Activated naive CD8-positive, alpha-beta T cell treated with anti-CD3 and anti-CD28 coated beads for 36 hours (primary cell): ENCODE measurements at places on chromosomes 6 and 20.

DNA sequence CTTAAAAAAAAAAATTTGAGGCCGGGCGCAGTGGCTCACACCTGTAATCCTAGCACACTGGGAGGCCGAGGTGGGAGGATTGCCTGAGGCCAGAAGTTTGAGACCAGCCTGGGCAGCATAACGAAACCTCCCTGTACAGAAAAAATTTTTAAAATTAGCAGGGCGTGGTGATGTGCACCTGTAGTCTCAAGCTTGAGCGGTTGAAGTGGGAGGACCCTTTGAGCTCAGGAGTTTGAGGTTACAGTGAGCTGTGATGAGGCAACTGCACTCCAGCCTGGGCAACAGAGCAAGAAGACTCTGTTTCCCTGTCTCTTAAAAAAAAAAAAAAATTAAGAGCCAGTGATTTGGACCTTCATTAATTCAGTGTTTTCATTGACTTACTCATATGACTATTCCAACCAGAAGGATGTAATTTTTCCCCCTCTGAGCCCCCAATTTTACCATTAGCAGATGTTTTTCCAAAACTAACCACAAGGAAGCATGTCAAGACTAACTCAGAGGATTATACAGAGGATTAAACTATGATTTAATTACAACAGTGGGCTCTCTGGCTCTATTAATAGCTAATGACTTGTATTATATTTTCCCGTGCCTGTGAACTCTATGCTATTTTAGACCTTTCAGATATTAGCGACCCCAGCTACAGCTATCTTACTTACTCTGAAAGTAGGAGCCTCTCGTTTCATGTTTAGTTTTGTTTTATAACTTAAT lies 75.1 kb downstream of the ARID1B start:
- H3K27ac ChIP-seq, result no peak overlapping the region
- peaks cover 6% of the 10 kb centered on the region for H3K36me3 ChIP-seq
- DNase-seq, result no peak
- H3K27me3 ChIP-seq, result no peaks in the 10 kb centered on the region
- H3K4me1 ChIP-seq, result peaks cover 82% of the 10 kb centered on the region

GRCh38 chr6:82862543-82862942 lies 203.1 kb downstream of the UBE3D start:
- no peak overlapping the region for H3K27ac ChIP-seq
- no peak overlapping the region for H3K4me3 ChIP-seq
- no peaks in the 10 kb centered on the region for H3K4me1 ChIP-seq
- no peak for DNase-seq
- H3K36me3 ChIP-seq, result no peaks in the 10 kb centered on the region
- no peaks in the 10 kb centered on the region for H3K27me3 ChIP-seq

- H3K27me3 ChIP-seq, result no peaks in the 10 kb centered on the region
- no peaks in the 10 kb centered on the region for H3K36me3 ChIP-seq
- H3K27ac ChIP-seq, result no peak overlapping the region
These were observed 404.8 kb downstream of the CD109 start for GRCh38 chr6:74100719-74101287.

GRCh38 chr20:45701104-45701503 lies 734 bp upstream of the WFDC13 start:
- H3K4me1 ChIP-seq, result no peaks in the 10 kb centered on the region
- H3K27ac ChIP-seq, result no peak overlapping the region
- peaks cover 2% of the 10 kb centered on the region for H3K36me3 ChIP-seq
- peaks cover 10% of the 10 kb centered on the region for H3K27me3 ChIP-seq

DNA sequence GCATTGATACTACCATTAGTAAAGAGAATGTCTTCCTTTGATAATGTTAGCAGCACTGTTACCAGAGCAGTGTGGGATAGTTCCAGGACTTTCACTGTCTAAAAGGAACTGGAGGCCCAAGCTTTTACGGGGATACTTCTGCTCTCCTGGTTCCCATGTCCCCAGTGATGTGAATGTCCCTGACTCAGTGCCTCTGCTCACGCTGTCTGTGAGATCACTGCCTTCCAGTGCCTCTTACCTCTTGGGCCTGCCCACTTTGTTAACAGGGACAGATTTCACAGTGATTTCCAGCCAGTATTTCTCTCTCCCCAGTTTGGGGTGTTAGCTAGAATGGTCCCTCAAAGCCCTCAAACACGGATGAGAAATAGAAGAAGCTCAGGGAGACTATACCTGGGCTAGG lies 14.4 kb downstream of the PTPRA start:
- peaks cover 65% of the 10 kb centered on the region for H3K4me1 ChIP-seq
- DNase-seq, result no peak
- H3K36me3 ChIP-seq, result peaks cover 29% of the 10 kb centered on the region

DNA sequence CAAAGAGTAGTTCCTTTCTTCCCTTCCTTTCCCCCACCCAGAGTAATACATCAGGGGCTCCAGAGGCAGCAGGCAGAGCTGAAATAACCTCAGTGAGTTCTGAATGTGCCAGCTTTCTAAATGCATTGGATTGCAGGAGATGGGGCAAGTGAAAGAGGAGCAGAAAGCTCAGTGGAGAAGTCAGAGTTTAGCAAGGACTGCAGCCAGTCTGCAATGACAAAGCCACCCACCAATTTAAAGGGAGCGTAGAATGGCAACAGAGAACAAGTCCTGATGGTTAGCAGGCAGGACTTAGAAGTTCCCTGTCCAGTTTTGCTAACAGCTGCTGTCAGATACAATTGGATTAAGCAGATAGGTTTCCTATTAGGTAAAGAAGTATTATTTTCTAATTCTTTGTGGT lies 203.4 kb upstream of the RIN2 start:
- no peaks in the 10 kb centered on the region for H3K4me1 ChIP-seq
- H3K27ac ChIP-seq, result no peak overlapping the region
- no peak for DNase-seq
- H3K4me3 ChIP-seq, result no peak overlapping the region
- H3K36me3 ChIP-seq, result no peaks in the 10 kb centered on the region
- H3K27me3 ChIP-seq, result no peaks in the 10 kb centered on the region

DNA sequence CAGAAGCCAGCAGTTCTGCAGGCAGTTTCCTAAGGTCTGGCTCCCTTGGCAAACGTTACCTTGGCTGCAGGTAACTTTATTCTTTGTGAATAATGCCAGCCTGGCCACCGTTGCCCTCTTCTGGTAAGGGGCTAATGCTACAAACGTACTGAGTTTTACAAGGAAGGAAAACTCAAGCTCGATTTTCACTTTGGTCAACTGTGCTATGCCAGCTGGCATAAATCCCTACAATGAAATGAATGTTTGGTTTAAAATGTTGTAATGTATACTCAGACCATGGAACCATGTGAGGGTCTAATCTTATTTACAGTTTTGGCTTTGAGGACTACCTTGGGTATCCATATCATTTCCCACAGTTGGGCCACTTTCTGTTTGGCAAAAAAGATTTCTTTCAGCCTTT lies 101.4 kb downstream of the SLX4IP start:
- H3K27ac ChIP-seq, result no peak overlapping the region
- H3K4me3 ChIP-seq, result no peak overlapping the region
- DNase-seq, result no peak

DNA sequence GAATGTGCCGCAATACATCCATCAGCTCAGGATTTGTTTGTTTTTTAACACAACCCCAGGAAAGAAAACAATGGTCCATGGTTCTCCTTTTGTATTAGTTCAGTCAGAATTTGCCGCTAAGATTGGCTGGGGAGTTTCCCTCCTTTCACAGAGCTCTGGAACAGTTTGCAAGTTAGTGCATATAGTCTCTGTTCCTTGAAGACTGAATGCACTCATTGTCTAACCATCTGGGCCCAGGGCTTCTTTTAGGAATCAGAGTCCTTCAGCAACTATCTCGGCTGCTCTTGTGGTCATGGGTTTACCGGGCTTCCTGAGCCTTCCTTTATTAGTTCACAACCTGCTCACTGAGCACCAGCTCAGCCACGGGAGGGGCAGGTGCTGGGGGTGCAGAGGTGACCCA lies 121.3 kb downstream of the SLC23A2 start:
- H3K27ac ChIP-seq, result no peak overlapping the region
- H3K36me3 ChIP-seq, result peaks cover 24% of the 10 kb centered on the region
- H3K4me3 ChIP-seq, result no peak overlapping the region
- DNase-seq, result no peak
- H3K4me1 ChIP-seq, result peaks cover 11% of the 10 kb centered on the region

DNA sequence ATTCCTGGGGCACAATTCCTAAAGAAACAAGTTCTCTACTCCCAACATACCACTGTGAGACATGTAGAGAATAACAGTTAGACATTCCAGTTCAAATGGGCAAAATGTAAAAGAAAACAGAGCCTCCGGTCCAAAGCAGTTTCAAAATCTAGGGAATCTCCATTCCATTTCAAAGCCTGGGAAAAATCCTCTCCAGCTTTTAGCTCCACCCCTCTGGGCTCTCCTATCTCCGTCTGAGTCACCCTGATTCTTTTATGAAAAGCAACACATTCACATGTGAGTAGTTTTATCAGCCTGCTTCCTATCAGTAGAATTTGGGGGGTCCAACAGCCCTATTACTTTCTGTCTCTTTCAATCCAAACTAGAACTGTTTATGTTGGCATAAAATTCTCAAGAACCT lies 3.7 kb downstream of the CSNK2A1 start:
- peaks cover 62% of the 10 kb centered on the region for H3K36me3 ChIP-seq
- DNase-seq, result no peak
- H3K4me3 ChIP-seq, result no peak overlapping the region

DNA sequence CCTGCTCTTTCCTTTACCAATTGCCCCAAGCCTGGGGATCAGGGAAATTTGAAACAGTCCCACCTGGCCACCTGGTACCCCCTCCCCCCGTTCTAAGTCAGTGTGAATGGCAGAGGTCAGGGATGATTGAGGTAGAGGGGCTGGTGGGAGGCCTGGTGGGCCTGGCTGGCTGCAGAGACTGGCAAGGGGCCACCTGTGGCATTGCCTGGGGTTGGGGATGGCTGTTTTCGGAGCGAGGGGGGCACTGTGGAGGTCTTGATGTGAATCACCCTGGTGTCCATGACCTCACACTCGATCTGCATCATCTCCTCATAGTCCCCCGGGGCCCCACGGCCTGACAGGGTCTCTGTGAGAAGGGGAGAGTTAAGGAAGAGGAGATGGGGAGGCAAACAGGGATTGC lies 6.5 kb upstream of the TNXB start:
- no peak overlapping the region for H3K27ac ChIP-seq
- no peak overlapping the region for H3K4me3 ChIP-seq
- H3K4me1 ChIP-seq, result peaks cover 3% of the 10 kb centered on the region
- no peaks in the 10 kb centered on the region for H3K27me3 ChIP-seq

- peak overlapping the region; percentile 96 for H3K4me3 ChIP-seq
- H3K4me1 ChIP-seq, result peaks cover 47% of the 10 kb centered on the region
- H3K27ac ChIP-seq, result peak overlapping the region; percentile 99
- DNase-seq, result peak; percentile 67
- peaks cover 24% of the 10 kb centered on the region for H3K27me3 ChIP-seq
These were observed 46.3 kb downstream of the OR2B2 start for GRCh38 chr6:27865850-27866356.

- no peaks in the 10 kb centered on the region for H3K27me3 ChIP-seq
- no peak for DNase-seq
- no peak overlapping the region for H3K27ac ChIP-seq
- peaks cover 13% of the 10 kb centered on the region for H3K4me1 ChIP-seq
- H3K4me3 ChIP-seq, result no peak overlapping the region
- H3K36me3 ChIP-seq, result peaks cover 2% of the 10 kb centered on the region
These were observed 588.0 kb upstream of the ARID1B start for GRCh38 chr6:156189195-156189594.

DNA sequence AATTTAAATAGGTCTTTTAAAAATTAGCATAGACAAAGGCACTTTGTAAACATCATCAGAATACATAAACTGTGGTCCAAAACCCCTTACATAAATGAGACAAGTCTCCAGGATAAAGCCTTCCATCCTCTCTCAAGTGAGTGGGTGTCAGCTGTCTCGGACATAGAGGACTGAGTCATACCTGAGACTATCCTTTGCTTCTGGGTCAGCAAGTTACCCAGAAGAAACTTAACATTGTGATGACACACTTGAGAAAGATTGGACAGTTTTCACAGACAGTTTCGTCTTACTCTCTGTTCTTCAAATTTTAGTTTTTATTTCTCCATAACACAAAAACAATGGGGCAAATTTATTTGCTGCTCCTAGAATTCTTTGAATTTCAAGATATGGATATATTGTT lies 838.0 kb downstream of the DHX35 start:
- H3K36me3 ChIP-seq, result no peaks in the 10 kb centered on the region
- no peaks in the 10 kb centered on the region for H3K4me1 ChIP-seq
- H3K4me3 ChIP-seq, result no peak overlapping the region
- no peak overlapping the region for H3K27ac ChIP-seq
- DNase-seq, result no peak
- no peaks in the 10 kb centered on the region for H3K27me3 ChIP-seq
